Stimulated activated CD4-positive, alpha-beta T cell treated with anti-CD3 and anti-CD28 coated beads, Interleukin-12 subunit alpha, Interleukin-12 subunit beta, amount 100 ng/mL, for 24 hours (primary cell): ENCODE measurements at places on chromosomes 12 and 14.

DNA sequence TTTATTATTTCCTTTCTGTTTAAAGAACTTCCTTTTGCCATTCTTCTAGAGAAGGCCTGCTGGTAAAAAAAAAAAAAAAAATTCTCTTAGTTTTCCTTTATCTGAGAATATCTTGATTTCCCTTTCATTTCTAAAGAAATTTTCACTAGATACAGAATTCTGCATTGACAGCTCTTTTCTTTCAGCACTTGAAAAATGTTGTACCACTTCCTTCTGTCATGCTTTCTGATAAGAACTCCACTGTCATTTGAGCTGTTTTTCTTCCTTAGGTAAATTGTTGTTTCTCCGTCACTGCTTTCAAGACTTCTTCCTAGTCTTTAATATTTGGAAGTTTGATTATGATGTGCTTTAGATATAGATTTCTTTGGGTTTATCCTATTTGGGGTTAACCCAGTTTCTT is 113.6 kb upstream of the BTG1 start:
- DNase-seq, result no peak

GRCh38 chr12:131087302-131087818 is 133.7 kb downstream of the ADGRD1 start:
- DNase-seq, result no peak

DNA sequence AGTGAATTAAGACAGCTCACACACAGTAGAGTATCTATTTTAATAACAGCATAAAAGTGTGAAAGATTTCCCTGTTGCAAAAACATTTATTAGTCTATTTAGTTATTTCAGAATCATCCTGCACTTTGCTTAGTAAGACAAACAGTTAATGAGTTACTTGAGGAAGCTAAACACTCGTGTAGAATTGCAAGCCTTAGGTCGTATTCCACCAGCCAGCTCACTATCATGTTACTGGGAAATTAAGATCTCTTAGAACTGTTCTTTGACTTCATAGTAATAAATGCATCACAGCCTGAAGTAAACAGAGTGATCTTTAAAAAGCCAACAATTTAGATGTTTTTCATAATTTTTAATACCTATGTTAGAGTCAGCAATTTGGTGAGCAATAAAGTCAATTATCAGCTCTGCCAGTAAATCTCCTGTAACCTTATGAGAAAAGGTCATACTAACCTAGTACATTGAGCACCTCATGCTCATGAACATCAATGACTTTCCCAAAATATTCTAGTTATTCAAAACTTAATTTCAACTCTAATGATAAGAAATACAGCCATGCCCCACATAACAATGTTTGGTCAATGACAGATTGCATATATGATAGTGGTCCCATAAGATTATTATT is 26.7 kb upstream of the ETNK1 start:
- DNase-seq, result no peak

GRCh38 chr14:98766818-98767217 is 505.2 kb downstream of the BCL11B start:
- DNase-seq, result no peak

GRCh38 chr12:14394317-14395073 is 29.0 kb downstream of the ATF7IP start:
- no peak for DNase-seq

DNA sequence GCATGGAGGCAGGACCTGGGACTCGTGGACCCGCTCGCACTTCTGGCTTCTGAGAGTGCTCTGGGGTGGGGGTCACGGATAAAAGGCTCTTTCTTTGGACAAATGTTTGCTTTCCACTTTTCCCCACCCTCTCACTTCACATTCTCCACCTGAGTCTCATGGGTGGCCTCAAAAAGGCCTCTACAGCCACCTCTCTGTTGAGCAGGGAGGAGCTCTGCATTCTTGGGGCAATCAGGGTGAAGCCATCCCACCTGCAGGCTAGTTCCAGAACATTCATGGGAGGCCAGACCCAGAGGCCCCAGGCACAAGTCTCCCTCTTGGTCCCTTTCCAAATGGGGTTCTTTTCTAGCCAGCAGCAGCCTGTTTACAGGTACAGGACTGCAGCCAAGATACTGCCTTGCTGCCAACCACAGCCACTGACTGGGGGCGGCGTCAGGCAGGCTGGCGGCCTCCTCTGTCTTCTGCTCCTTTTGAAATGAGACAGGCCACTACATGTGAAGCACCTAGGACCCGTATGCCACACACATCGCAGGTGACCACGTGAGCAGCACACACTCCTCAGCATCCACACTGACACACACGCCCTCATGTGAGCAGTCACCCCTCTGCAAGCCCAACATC is 18.2 kb upstream of the CEBPE start:
- no peak for DNase-seq

DNA sequence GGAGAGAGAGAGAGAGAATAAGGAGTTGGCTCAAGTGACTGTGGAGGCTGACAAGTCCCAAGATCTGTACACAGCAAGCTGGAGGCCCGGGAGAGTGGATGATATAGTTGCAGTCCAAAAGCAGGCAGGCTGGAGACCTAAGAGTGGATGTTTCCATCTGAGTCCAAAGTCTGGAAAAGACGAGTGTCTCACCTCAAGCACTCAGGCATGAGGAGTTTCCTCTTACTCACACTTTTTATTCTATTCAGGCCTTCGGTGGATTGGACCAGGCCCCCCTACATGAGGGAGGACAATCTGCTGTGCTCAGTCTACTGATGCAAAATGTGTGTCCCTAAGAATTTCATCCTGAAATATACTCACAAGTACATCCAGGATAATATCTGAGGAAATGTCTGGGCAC is 484.6 kb downstream of the VRK1 start:
- no peak for DNase-seq

DNA sequence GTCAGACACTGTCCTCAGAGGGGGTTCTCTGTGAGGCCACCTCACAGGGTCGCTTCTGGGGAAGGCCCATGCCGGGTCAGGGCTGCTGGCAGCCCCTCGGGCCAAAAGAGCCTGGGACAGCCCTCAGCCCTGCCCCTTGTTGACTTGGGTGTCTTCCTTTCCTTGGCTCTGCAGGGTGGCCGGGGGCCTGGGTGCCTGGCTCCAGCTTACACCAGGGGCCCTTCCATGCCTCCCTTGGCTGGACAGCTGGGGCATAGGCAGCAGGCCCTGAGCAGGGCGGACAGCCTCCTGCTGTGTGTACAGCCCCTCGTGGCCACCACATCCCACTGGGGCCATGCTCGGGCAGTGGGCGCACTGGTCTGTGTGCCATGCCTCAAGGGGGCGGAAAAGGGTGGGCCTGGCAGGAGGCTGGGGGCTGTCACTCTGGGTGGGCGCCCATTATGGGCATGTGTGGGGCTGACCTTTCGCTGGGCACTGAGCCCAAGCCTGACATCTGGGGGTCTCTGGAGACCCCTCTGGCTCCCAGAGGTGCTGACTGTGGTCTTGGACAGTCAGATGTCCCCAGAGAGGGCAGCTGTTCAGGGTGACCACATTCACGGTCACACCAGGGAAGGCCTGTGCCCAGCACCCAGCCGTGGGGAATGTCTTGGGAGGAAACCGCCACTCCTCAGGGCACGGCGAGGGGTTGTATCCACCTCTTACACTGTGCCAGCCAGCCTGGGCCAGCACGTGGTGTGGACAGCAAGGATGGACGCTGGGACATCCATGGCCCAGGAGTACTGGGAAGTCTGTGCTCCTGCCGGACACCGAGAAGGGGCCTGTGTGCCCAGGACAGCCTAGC is 313.3 kb downstream of the TMEM121 start:
- DNase-seq, result no peak

DNA sequence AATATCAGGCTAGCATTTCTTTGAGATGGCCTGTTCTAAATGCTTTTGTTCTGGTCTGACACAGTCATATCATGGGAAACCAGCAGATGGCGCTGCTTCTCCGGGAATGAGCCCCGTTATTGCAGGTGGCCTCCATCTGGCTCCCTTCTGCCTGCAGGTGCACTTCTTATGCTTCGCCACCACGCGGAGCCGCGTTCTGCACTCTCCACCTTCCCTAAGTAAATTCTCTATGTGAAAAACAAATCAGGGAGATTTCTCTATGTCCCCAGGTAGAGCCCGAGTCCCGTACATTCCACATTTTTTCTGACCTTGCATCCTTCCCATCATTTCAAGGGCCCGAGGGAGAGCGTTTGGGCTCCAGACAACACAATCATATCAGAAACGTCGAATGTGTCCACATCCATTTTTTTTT is 26.2 kb downstream of the GLRX5 start:
- DNase-seq, result peak; percentile 91

- no peak for DNase-seq
Observed at GRCh38 chr14:58014778-58015177, 137.2 kb downstream of the ARMH4 start.

- peak; percentile 60 for DNase-seq
Observed at GRCh38 chr12:120639771-120640721, at the start of gene CABP1. CABP1 (plus strand) TSS chr12:120640626; CDS start chr12:120640686, 60 bp downstream.

- no peak for DNase-seq
Observed at GRCh38 chr14:68596701-68597100, 196.2 kb downstream of the ZFP36L1 start.
